Mesothelial cell of epicardium (in vitro differentiated cells): ENCODE measurements at places on chromosomes 5 and 9. TPM values are rescaled to one million over a fixed set of nuclear protein-coding genes. Genes with fewer than 3 reads are reported as not detected.

VCAN gene
- 633 to 678 TPM (median 634 TPM) in 3 replicates for total RNA-seq

NUP155 gene
- 30.8 to 32.9 TPM (median 31.5 TPM) in 3 replicates for total RNA-seq

SV2C gene
- total RNA-seq: 0.02 to 0.18 TPM (median 0.05 TPM) in 3 replicates

DNA sequence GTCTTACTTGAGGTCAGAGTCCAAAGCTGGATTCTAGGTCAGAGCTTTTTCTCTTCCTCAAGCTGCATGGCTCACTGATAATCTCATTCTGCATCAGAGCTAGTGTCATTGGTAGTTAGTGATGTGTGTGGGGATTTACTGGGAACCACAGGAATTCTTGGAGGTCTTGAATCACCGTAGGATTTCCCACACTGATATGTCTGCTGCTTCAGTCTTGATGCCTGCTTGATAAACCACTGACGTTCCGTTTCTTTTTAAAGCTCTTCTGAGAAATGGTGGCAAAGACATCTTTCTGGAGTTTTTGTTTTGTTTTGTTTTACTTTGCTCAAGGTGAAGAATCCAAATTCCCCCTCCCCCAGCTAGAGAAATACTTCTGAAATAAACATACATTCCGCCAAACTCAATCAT lies 1.2 kb upstream of the GARIN3 start:
- no peak overlapping the region for H3K27ac ChIP-seq
- H3K4me3 ChIP-seq: no peak overlapping the region
- peaks cover 22% of the 10 kb centered on the region for H3K27me3 ChIP-seq
- DNase-seq: no peak

DNA sequence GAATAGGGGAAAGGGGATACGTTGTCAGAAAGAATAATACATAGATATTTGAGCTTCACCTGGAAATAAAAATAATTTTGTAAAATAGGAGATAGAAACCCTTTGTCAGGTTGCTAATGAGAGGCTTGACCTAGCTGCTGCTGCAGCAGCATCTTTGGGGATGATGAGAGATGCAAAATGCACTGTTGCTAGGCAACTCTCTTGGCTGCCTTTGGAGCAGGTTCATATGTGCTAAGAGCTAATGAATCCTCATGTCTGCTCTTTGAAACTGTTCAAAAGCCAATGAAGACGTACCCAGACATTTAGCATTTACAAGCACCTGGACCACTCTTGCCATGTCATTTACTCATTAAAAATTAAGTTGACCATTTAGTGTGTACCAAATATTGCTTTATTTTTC lies 121.7 kb downstream of the FOCAD start:
- no peak overlapping the region for H3K4me3 ChIP-seq
- H3K36me3 ChIP-seq: peaks cover 3% of the 10 kb centered on the region
- DNase-seq: no peak
- no peaks in the 10 kb centered on the region for H3K27me3 ChIP-seq
- H3K4me1 ChIP-seq: peaks cover 17% of the 10 kb centered on the region

GRCh38 chr5:135975122-135975521 lies 20.3 kb upstream of the LECT2 start:
- H3K36me3 ChIP-seq: peaks cover 3% of the 10 kb centered on the region
- peaks cover 10% of the 10 kb centered on the region for H3K27me3 ChIP-seq
- H3K4me1 ChIP-seq: peaks cover 29% of the 10 kb centered on the region
- DNase-seq: no peak
- no peak overlapping the region for H3K27ac ChIP-seq
- H3K4me3 ChIP-seq: no peak overlapping the region
